ENCODE measurements at places on chromosomes 3 and 15.

DNA sequence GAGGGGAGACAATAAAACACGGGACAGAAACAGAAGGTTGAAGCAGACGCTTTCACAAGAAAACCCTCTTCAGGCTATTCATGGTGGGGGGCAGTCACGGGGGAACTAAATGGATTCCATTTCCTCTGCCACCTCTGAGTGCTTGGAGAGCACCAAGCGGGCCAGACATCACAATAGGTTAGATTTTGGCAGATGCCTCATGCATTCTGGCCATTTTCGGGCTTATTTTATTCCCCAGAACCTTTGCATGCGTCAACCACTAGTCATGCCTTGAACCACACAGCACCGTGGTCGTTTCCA lies 82.2 kb downstream of the RORA start:
- no peak for DNase-seq

DNA sequence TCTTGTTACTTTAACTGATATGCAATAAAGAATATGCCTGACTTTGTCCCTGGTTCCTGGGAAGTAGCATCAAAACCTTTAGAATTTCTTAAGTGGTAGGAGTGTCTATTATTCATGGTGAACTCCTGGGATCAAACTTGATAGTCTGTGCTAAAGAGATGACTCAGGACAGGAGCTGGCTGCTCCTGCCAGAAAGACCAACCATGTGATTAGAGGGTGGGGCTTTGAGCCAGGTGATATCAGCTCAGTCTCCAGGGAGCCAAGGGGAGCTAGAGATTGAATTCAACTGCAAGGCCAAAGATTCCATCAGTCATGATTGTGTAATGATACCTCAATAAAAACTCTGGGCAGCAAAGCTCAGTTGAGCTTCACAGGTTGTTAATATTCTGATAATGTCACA lies 20.6 kb upstream of the TMC3 start:
- DNase-seq, result no peak

DNA sequence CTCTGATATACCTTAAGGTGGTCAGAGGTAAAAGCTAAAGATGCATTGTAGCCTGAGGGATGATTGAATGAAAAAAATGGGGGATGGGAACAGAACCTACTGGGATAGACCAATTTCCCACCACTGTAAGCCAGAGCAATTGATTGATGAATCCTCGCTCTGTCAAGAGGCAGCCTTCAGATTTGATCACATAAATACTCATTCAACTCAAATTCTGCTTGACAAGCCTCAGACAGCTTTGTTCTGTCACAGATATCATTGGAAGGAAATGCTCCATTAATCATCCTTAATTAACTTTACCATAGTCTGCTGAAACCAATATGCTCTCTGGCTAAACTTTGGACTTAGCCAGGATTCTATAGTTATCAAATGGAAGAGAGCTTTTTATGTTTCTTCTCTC lies 467.8 kb downstream of the MECOM start:
- DNase-seq, result no peak

- no peak for DNase-seq
Observed at GRCh38 chr3:144900366-144900765, 928.7 kb downstream of the DIPK2A start.

DNA sequence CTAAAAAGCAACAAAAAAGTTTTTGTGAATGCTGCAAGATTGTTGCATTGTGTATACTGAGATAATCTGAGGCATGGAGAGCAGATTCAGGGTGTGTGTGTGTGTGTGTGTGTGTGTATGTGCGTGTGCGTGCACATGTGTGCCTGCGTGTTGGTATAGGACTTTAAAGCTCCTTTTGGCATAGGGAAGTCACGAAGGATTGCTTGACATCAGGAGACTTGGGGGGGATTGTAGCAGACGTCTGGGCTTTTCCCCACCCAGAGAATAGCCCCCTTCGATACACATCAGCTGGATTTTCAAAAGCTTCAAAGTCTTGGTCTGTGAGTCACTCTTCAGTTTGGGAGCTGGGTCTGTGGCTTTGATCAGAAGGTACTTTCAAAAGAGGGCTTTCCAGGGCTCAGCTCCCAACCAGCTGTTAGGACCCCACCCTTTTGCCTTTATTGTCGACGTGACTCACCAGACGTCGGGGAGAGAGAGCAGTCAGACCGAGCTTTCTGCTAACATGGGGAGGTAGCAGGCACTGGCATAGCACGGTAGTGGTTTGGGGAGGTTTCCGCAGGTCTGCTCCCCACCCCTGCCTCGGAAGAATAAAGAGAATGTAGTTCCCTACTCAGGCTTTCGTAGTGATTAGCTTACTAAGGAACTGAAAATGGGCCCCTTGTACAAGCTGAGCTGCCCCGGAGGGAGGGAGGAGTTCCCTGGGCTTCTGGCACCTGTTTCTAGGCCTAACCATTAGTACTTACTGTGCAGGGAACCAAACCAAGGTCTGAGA lies 4.7 kb downstream of the BHLHE40 start:
- peak; percentile 78 for DNase-seq
